ENCODE measurements at places on chromosomes 6 and 20. TPM values are rescaled to one million over a fixed set of nuclear protein-coding genes. Genes with fewer than 3 reads are reported as not detected.

DNA sequence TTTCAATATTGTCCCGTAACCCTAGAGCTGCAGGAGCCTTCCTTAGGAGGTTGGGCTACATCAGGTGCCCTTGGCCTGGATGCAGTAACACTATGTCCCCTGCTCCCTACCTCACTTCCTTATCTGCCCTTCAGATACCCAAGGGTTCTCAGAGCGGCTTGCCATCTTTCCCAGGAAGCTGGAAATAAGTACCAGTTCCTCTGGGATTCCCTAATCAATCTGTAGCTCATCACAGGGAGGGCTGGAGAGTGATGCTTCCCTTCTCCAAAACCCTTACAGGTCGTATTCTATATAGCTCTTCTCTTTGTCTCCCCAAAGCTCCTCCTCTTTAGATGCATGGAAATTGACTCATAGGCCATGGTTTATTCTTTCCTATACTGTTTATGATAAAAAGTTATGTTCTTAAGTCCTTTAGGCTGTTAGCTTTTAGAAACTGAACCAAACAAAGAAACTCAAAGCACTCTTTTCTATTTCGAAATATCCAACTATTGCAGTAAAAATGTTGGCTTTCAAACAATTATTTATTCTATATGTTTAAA, 4.2 kb downstream of the MYCT1 start:
- DNase-seq, result no peak

PI16 gene
- total RNA-seq, result 0.07 TPM

GRCh38 chr6:89351671-89352277, 748 bp downstream of the UBE2J1 start:
- DNase-seq, result peak; percentile 22

- DNase-seq, result no peak
Observed at GRCh38 chr6:170084166-170084730, 206.6 kb downstream of the DLL1 start.

ZNF334 gene
- total RNA-seq, result 0.58 TPM

DNA sequence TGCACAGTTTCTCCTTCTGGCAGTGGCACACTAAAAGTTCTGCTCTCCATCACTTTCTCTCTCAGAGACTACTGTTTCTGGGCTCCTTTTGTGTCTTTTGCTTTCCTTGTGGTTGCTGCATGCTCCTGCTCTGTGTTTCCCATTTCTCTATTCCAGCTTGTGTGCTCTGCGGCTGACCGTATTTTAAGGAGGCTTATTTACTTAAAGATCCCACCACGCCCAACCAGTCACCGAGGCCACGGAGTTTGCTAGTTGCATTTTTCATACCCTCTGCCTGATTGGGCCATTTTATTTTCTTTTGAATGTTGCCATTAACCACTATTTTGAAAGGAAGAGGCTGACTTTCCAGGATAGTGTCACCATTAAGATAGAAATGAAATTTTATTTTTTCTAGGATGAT, 626.4 kb upstream of the MMS22L start:
- DNase-seq, result no peak

- DNase-seq, result peak; percentile 77
Observed at GRCh38 chr6:11212664-11213063, 19.8 kb downstream of the NEDD9 start.

IRAK1BP1 gene
- 3.4 TPM for total RNA-seq

DNA sequence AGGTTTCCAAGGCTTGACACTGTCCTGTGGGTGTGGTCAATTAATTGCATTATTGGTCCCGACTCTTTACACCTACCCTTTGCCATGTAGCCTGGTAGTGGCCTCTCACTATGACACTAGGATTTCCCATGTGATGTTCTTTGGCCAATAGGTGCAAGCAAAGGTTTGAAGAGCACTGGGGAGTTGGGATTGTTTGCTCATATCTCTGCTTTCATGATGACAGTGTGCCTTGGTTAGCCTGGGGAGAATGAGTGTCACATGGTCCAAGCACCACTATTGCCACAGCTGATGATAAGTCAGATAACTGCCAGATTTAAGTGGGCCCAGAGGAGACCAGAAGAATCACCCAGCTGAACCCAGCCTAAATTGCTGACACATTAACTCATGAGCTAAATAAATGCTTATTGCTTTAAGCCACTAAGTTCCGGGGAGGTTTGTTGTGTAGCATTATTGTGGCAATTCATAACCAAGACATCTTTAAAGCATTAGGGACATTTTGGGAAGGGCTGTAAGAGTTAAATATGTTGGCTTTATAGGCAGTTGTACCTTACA, 17.2 kb upstream of the SCP2D1 start:
- DNase-seq, result no peak

SYCP2L gene
- total RNA-seq, result 2.4 TPM

APOM gene
- 1.6 TPM for total RNA-seq

LY6G5B gene
- 5.3 TPM for total RNA-seq
